ENCODE measurements at places on chromosomes 2 and 18.

GRCh38 chr2:241564596-241565410, 6.3 kb downstream of the BOK start:
- DNase-seq = no peak

GRCh38 chr2:60226943-60227342, 326.5 kb downstream of the BCL11A start:
- DNase-seq = no peak

- no peak for DNase-seq
These were observed 5.7 kb upstream of the EFR3B start for GRCh38 chr2:25036221-25036559.

DNA sequence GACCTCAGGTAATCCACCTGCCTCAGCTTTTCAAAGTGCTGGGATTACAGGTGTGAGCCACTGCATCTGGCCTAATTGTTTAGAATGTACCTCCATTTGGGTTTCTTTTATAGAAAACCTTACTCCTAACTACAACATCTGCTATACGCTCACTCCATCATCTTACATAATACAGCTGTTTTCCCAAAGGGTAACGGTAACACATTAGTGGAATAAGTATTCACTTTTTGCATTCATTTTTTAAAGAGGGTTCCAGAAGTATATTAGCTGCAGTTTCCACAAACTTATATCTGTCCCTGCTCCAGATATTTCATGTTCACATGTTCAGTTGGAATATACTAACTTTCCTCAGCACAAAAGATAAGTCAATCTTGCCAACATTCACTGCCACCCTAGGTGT, 640.1 kb upstream of the FSHR start:
- DNase-seq = no peak

- no peak for DNase-seq
These were observed 22.0 kb upstream of the HNMT start for GRCh38 chr2:137942037-137942832.

DNA sequence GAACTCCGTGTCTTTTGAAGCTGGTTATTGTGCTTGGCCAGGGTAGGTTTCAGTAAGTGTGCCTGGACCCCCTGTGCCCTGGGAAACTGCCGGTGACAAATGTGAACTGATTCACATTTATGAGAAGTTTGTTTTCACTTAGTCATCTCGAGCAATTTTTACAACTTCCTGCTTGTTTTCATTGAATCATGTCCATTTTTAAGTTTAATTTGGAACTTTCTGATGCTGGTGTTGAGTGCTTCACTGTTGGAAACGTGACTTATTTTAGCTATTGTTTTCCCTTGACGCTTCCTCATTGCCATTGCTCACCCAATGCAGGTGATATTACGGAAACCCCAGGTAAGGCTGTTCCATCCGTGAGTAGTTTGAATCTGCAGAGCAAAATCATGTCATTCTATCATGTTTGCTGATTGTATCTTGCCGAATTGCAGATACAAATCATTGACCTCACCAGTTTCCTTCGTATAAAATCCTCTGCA, 97.2 kb downstream of the RTN4 start:
- DNase-seq = no peak

GRCh38 chr18:71209944-71210343, 921.1 kb downstream of the SOCS6 start:
- no peak for DNase-seq

DNA sequence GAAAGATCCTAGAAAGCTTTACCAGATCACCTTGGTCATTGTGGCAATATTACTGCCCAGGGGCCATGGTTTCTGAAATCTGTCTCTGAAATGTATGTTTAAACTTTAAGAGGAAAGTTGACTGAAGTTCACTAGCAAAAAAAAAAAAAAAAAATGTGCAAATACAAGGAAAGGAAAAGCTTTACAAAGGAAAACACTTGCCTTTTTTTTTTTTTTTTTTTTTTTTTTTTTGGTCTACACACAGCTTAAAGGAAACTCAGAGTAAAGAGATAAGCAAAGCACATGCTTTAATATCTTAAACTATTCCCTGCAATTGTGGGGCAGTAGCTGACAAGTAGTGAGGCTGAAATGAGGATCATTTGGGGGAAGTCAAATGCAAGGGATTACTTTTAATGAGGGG, 174.2 kb upstream of the EPAS1 start:
- DNase-seq = no peak

- no peak for DNase-seq
These were observed 5.4 kb upstream of the POLI start for GRCh38 chr18:54263904-54264336.

DNA sequence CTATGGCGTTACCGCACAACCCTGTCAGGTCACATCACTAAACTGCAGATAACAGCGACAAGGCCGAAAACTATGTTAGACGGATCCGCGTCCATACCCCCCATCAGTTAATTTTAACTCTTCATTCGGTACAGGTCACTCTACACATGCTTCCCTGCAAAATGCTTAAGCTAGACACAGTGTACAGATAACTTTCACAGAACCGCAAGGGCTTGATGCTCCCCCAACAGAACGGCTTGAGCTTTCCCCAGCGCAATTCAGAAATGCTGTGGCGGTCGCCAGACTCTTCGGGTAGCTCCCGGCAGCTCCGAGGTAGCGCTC, 283 bp upstream of the RBBP8 start:
- DNase-seq = no peak

GRCh38 chr2:44295633-44296359, 20.5 kb downstream of the SLC3A1 start:
- no peak for DNase-seq

GRCh38 chr2:70959271-70959761, 19.1 kb upstream of the ANKRD53 start:
- DNase-seq = no peak

- DNase-seq = no peak
These were observed 1.1 kb upstream of the CXCR4 start for GRCh38 chr2:136118819-136119716.

DNA sequence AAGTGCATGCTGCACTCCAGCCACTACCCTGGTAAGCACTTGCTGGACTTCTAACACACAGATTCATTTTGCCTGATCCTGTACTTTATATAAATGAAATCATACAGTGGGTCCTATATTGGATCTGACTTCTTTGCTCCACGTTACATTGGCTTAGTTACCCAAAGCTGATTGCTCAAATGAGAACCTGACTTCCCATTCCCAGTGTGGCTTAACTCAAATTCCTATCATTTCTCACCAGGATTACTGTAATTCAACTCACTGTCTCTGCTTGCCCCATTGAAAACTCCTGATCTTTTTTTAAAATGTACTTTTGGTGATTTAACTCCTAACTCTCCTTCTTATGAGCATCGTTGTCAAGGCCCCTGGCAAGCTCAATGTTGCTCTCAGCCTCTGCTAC, 1.4 kb downstream of the RSAD2 start:
- DNase-seq = no peak

DNA sequence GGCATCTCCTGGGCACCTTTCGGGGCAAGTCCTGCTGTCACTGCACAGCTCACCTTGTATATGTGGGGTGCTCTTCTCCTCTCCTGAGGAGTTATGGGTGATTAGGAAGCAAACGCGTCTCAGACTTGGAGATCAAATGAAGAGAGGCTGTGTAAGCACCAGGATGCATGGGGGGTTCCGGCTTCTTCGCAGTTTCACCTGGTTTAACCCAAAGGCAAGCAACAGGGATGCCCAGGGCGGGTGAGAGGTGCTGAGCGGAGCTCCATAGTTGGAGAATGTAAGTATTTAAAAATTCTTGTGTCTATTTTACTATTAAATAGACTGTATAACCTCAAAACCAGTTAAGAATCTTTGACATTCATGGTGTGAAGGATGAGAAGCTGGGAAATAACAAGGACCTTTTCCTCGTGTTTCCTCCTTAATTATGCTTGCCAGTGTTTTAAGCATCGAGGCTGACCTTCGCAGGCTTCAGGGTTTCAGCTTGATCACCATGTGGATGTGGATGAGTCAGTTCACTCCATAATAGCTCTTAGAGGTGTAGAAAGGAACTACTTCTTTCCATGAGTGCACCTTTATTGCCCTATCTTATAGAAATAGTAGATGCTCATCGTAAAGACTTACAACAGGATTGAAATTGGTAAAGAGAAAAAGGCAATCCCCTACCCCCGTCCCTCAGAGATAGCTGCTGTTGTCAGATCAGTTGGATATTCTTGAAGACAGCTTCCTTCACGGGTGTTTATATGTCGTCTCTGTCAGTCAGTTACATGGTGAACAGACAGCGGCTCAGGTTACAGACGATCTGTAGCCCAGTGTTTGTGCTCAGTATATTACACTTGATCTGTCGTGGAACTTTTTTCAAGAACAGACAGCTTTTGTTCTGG, 201.1 kb downstream of the AGAP1 start:
- no peak for DNase-seq

DNA sequence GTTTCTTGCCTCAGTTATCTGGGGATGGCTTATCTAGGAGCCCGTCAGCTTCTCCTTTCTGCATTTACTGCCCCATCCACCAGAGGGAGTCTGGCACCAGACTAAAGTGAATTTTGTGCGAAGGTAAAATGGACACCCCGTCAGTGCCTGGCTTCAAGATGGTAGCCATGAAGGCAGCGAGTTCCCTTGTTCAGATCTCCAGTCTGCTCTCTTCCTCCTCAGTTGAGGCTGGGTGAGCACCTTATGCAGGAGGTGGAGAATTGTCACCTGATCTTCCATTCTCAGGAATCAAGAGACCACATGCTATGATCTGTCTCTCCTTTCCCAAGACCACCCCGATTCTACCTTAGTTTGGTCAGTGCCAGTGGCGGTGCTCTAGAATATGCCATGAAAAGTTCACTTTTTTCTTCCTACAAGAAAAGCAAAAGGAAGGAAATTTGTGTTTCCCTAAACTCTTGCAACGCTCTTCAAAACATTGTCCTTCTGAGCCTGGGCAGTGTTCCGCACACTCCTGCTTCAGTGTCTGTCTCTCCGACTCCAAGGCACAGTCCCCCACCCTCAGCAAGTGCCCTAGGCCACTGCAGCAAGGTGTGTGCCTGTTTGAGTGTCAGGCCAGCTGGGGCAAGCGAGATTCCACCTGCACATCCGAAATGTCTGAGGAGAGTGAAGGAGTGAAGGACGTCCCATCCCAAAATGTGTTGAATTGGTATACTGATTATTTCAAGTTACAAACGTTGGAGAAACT, 168.6 kb downstream of the SS18 start:
- DNase-seq = no peak

- no peak for DNase-seq
These were observed 162.5 kb upstream of the EPAS1 start for GRCh38 chr2:46134531-46135227.

GRCh38 chr2:1800716-1801388, 56.5 kb upstream of the PXDN start:
- DNase-seq = no peak

GRCh38 chr2:64128943-64129391, 15.3 kb downstream of the PELI1 start:
- DNase-seq = no peak

- no peak for DNase-seq
These were observed 29.0 kb downstream of the KIF5C start for GRCh38 chr2:148903979-148904378.

DNA sequence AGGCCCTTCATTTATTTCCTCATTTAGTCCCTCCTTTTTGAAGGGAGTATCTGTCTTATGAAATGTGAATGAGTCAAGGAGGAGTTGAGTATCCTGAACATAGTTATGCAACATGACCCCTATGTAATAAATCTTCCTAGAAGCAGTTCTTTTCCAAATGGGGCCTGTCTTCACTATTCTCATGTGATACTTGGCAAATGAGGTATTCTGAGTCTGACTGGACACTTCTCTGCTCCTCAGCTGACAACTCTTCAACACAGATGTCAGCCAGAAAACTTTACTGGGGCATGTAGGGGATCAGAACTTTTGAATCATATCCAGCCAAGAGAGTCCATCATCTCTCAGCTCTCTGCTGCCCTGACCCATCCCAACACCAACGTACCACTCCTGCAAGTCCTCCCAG, 291.6 kb downstream of the ZNF385B start:
- DNase-seq = no peak

DNA sequence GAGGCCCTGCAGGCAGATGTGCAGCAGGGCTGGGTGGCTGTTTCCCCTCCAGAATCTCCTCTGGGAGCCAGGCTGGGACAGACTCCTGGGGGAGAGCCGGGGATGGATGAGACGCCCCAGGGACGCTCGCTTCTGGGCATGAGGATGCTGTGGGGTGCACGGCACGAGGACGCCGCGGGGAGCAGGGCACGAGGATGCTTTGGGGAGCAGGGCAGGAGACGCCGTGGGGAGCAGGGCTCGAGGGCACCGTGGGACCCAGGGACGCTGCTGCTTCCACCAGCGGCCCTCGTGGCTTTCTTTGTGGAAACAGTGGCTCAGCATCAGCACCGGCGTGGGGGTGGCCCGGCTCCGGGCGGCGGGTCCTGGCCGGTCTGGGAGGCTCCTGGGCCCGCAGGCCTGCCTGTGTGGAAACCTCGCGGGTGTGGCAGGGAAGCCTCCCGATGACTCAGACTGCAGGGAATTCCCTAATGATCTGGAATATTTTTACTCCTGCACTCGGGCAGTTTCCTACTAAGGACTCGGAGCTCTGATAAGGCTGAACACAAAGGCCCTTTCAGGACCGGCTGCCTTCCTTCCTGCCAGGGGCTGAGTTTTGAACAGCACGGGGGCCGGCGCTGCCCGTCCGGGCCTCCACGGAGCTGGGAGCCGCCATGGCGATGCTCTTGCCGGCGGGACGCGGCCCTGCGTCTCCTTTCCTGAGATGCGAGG, 62.6 kb downstream of the NFATC1 start:
- DNase-seq = peak; percentile 63

- DNase-seq = no peak
These were observed 577 bp downstream of the ERCC3 start for GRCh38 chr2:127293386-127293747.

DNA sequence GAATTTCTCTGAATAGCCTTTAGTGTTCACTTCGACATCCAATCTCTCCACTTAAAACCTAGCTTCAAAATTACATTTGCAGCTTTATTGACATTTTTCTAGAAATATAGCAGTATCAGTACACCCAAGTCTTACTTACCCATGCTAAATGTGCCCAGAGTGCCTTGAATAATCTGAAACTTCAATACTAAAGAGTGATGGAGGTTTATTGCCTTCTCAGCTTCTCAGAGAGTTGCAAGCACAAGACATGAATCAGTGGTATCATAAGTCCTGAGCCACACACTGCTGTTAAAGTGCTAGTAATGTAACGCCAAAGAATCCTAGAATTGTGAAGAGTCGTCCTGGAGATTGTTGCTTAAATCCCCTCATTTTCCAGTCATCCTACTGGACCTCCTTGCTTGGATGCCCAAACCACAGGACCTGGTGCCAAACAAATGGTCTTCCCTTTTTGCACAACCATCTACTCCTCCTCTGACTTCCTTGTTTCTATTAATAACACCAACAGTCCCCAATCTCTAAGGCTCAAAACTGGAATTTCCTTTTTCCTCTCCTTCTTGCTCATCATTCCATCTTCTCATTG, 83.2 kb upstream of the SPATS2L start:
- DNase-seq = no peak

GRCh38 chr2:10490806-10491291, 42.7 kb upstream of the ODC1 start:
- no peak for DNase-seq

- DNase-seq = no peak
These were observed 38.8 kb downstream of the PRKCE start for GRCh38 chr2:45690231-45690630.

Data from T1000 (cell line).